ENCODE measurements at places on chromosomes 3 and 15.

DNA sequence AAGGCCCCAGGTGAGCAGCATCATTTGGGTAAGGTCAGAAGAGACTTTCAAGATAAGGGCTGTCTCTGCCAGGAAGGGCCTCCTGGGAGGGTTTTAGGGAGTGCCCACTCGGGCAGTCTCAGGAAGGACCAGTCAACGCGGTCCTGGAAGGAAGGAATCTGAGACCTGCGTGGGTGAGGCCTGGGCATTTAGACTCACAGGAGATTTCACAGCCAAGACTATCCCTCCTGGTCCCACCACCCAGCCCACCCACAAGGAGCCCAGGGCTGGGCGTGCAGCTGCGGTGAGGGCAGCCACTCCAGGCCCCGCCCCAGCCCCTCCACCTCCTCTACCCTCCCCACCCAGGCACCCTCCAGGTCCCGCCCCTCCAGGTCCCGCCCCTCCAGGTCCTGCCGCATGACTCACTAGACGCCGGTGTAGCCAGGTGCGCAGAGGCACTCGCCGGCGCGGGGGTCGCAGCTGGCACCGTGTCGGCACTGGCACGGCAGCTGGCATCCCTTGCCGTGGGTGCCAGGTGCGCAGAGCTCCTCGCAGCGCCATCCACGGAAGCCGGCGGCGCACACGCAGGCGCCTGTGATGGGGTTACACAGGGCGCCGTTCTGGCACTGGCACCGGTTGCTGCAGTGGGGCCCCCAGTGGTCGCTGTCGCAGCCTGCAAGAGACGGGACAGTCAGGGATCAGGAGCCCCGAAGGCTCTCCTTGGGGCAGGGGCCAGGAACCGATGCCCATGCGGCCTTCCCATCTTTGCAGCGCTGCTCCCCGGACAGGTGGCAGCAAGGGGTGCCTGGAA is 112.7 kb downstream of the RAB11A start:
- peak; percentile 84 for DNase-seq

GRCh38 chr3:183443395-183444385 is 15.3 kb upstream of the MCF2L2 start:
- no peak for DNase-seq

- no peak for DNase-seq
Measured at GRCh38 chr15:66132251-66132816, 121.2 kb downstream of the MEGF11 start.

DNA sequence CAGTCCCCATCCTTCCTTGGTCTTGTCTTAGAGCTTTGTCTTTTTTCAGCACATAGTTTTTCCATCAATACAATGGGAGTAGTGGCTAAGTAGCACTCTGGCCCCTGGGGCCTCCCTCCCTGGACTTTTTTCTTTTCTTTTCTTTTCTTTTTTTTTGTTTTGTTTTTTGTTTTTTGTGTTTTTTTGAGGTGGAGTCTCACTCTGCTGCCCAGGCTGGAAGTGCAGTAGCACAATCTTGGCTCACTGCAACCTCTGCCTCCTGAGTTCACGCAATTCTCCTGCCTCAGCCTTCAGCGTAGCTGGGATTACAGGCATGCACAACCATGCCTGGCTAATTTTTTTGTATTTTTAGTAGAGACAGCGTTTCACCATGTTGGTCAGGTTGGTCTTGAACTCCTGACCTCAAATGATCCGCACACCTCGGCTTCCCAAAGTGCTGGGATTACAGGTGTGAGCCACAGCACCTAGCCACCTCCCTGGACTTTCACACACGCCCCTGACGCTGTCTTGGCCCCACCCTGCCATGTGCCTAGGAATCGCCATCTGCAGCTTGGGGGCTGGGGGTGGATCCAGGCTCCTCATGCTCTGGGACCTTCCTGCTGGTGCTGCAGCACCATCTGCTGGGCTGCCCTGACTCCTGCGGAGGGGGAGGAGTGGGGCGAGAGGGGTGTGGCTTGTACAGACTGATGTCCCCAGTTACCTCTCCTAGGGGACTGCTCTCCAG is 2.8 kb downstream of the C15orf39 start:
- DNase-seq, result peak; percentile 95

DNA sequence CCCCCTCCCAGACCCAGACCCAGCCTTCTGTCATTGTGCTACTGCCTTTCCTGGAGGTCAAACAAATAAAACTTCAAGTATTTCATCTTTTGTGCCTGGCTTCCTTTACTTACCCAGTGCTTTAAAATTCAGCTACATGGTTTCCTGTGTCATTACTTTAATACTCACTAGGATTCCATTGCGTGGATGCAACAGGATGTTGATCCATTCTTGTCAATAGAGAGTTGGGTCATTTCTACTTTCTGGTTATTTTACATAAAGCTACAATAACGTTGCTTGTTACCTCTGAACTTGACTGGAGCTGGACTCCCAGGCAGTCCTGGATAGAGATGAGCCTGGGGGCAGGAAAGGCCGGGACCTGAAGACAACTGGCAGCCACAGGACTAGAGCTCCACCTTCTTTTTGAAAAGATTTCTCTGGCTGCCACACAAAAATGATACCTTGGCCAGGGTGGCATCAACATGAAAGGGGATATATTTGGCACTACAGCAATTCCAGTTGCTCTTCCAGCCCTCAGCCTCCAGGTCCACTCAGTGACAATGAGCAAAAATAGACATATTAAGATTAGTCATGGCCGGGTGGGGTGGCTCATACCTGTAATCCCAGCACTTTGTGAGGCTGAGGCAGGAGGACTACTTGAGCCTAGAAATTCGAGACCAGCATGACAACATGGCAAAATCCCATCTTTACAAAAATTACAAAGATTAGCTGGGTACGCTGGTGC is 23.3 kb upstream of the HEG1 start:
- no peak for DNase-seq

DNA sequence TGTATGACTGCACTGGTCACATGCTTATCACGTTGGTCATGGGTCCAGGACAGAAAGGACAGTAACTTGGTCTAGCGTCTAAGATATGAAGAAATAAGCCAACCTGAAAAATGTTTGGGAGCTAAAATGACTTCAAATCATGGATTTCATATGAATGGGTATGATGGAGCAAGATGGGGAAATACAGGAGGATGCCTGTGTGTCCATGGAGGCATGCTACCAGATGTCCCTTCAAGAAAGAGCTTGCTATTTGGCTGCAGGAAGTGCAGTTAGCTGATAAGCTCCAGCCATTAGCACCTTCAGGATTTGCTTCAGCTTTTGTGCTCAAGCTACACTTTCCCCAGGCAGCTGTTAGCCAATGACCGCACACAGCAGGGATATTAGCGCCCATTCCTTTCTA is 164.6 kb upstream of the THBS1 start:
- DNase-seq, result no peak

- DNase-seq, result no peak
Measured at GRCh38 chr3:172076212-172076611, 36.8 kb downstream of the FNDC3B start.

GRCh38 chr3:175836617-175837016 is 977.5 kb downstream of the NAALADL2 start:
- no peak for DNase-seq

DNA sequence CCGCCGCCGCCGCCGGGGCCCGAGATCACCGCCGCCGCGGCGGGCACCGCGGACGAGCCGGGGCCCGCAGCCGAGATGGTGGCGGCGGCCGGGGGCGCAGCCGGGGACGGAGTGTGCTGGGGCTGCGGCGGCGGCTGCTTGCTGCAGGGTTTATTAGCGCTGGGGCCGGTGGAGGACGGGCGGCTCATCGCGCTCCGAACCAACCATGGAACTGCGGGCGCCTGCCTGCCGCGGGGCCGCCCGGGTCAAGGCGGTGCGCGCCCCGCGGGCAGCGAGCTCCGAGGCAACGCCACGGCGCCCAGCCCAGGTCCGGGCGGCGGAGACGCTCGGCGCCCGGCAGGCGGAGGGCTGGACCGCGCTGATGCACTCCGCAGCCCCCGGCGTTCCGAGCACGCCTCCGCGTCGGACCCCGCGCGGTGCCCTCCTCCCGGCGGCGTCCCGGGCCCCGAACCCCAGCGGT is 277 bp downstream of the SIAH2 start:
- no peak for DNase-seq

DNA sequence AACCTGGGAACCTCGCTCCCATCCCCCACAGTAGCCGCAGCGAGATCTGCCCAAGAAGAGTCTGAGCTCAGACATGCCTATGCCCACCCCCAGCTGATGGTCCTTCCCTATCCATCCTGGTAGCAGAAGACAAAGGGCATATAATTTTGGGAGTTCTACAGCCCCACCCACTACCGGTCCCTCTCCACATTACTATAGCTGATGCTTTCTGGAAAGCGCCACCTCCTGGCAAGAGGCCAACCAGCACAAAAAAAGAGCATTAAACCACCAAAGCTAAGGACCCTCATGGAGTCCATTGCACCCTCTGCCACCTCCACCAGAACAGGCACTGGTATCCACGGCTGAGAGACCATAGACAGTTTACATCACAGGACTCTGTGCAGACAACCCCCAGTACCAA is 168.4 kb downstream of the MEGF11 start:
- peak; percentile 51 for DNase-seq

DNA sequence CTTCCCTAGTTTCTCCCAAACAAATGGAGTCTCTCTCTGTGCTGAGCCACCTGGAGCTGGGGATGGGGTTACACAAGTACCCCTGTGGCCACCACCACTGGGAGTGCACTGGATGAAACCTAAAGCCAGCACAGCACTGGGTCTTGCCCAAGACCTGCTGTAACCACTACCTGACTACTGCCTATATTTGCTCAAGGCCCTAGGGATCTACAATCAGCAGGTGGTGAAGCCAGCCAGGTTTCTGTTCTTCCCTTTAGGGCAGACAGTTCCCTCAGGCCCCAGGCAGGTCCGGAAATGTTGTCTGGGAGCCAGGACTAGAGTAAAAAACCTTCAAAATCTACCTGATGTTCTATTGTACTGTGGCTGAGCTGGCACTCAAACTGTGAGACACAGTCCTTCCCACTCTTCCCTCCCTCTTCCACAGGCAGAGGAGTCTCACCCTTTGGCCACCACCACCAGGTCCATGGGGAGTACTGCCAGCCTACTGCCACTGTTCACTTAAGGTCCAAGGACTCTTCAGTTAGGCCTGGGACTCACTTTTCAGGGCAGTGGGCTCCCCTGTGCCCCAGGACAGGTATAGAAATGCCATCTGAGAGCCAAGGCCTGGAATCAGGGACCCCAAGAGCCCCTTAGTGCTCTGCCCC is 23.8 kb downstream of the C3orf20 start:
- no peak for DNase-seq

DNA sequence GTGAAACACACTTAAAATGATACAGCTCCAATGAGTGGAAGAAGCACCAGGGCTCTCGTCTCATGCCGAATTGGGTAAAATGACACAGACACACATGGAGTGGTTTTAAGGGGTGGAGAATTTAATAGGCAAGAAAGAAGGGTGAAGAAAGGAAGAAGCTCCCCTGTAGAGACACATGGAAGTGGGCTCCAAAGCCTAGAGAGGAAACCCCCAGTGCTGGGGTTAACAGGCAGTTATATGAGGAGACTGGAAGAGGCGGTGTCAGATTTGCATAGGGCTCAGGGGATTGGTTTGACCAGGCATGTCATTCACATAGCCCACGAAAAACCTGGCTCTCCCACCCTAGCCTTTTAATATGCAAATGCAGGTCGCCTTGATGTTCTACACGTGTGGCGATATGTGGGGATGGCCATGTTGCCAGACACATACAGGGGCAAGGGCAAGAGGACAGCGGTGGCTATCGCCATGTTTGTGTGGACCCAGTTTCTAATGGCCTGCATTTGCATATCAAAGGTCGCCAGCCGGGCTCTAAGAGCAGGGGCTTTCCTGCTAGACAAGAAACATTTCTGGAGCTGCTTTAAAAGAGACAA is 1.9 kb upstream of the DPH6 start:
- DNase-seq, result peak; percentile 11

DNA sequence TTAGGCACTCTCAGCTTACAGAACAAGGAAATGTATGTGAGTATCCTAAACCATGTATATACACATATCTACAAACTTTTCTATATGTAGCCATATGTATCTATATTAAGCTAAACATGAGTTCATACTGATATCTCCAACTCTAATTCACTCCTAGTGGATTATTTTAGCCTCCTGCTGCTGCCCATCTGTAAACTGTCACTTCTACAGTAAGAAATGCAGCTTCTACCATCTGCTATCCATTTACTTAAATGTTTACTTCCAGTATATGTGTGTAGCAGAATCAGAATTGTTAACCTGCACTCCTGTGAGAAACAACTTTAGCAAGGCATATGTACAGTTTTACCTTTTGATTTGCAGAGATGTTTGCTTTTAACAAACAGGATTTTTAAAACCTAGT is 478.5 kb upstream of the CBLB start:
- no peak for DNase-seq
